AML-193 (cell line): ENCODE measurements at places on chromosomes 1 and 21.

DNA sequence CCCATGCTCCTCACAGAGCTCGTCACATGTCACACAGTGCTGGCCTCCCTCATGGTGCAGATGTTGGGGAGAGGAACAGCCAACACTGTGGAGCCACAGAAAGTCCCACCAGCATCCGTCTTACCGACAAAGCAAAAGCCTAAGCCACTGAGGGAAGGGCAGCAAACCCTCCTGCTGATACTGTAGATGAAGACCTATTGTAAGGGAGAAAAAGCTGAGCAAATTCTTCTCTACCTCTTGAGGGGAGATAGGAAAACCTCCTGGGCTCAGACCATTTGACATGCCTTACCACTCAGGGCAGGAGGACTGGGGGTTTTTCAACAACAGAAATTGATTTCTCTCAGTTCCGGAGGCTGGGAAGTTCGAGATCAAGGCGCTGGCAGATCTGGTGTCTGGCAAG, 95.9 kb downstream of the WDR64 start:
- DNase-seq: no peak

GRCh38 chr1:11664336-11665065, 501 bp downstream of the FBXO6 start:
- peak; percentile 46 for DNase-seq

- no peak for DNase-seq
These were observed 12.3 kb downstream of the BCAR3 start for GRCh38 chr1:93669369-93669768.

DNA sequence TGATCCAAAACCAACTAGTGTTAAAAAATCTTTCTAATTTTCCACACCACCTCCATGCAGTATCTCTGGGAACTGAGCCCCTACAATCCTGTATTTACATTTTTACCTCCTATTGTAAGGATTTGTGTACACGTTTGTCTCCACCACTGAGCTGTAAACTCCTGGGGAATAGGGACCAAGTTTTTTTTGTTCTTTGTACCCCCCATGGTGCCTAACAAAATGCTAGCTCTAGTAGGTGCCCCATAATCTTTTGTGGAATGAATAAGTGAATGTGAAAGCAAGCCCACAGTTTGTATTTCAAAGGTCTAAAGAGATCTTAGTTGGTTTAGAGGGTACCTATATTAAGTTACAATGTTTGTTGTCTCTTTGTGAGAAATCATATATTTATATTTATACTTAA, 879 bp upstream of the WLS start:
- DNase-seq: no peak

- no peak for DNase-seq
These were observed 12.3 kb upstream of the CTNNBIP1 start for GRCh38 chr1:9922342-9922741.

- DNase-seq: no peak
These were observed 12.3 kb downstream of the SLC9C2 start for GRCh38 chr1:173590557-173590956.

- no peak for DNase-seq
These were observed 226.4 kb downstream of the DYRK1A start for GRCh38 chr21:37593015-37593414.

DNA sequence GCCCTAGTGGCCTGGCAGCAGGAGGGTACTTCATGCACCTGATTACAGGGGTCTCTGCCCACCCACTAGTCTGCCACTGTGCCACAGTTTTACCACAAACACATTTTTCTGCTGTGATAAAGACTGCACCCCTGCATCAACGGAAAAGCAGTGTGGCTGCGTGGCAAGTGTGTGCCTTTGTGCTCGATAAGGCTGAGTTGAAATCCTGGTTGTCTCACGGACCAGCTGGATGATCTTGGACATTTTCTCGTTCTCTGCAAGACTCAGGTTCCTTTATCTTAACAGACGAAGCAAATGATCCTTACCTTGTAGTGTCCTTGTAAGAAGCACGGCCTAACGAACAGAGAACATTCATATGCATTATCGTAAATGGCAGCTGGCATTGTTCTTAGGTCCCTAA, 10.2 kb downstream of the GRHL3 start:
- DNase-seq: no peak

- DNase-seq: no peak
These were observed 119.6 kb downstream of the UBE2U start for GRCh38 chr1:64323054-64323453.

DNA sequence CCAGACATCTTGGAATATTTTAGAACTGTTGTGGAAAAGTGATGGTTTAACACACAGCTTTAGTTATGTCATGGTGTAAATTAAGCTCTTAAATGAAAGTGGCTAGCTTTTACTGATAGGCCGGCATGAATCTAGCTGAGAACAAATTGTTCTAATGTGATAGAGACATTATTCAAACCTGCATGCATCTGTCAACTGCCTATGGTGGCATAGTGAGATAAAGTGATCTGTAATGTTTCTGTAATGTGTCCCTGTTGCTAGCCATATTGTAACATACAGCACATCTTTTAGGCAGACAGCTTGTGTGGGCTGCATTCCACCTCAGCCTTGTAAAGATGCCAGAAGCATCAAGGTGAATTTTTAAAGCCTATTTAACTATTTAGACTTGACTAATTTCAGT, 16.0 kb downstream of the LRIG2 start:
- no peak for DNase-seq
